ENCODE measurements at places on chromosomes 6 and 20.

GRCh38 chr6:16345449-16346330 is 107.3 kb downstream of the GMPR start:
- no peak for DNase-seq

GRCh38 chr20:17969278-17969883 is 563 bp downstream of the MGME1 start:
- peak; percentile 50 for DNase-seq

- peak; percentile 8 for DNase-seq
Measured at GRCh38 chr6:35602133-35602946, 86.4 kb downstream of the FKBP5 start.

DNA sequence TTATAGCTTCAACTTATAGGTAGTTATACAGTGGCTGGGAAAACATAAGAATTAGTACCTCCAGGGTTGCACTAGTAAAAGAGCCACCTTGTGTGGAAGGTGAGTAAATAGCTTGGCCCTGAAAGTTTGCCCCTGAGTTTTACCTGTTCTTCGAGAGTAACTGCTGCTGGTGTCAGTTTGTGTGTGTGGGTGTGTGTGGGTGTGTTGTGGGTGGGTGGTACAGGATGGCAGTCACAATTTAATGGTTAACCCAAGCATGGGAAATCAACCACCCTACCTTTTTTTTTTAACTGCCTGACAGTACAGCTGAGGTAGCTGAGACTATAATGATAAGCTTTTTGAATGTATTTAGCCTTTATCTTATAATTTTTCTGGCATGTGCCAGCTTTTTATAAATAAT is 137.3 kb downstream of the STXBP5 start:
- DNase-seq: no peak

DNA sequence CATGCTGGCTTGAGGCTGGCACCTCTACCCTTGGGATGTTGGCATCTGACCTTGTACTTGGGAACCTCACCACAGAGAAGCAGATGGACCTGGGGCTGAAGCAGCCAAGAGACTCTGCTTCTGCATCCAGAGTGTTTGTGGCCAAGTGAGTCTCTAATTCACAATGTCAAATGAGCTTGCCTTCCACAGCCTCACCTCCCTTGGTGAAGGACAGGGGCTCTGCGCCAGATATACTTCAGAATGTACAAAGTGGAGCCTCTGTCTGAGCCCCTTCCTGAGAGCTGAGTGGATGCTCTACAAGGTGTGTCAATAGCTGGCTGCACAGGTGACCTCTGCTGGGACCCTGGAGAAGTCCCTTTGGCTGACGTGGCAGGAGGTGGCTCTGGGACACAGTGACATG is 508.9 kb downstream of the CDH26 start:
- DNase-seq: no peak

Data from activated CD4-positive, alpha-beta T cell treated with anti-CD3 and anti-CD28 coated beads, Interleukin-2, amount 50 U/mL, for 16 hours (primary cell).